ENCODE measurements at places on chromosomes 12 and 14.

DNA sequence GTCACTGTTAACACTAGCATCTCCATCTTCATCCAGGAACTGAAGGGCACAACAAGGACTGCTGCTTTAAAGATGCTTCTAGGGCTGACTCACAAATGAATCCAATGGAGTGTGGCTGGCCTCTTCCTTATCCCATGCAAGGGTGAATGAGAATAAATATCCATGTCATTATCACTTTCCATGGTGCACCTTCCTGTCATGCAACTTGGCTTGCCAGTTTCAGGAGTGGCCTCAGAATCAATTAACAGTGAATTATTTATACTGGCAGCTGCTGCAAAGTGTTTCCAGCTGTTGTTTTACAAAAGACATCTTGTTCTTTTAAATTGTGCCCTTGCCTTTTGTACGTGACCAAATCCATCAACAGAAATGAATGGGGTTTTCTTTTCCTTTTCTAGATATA, 499.3 kb upstream of the TMEM132C start:
- DNase-seq, result no peak

GRCh38 chr12:109192358-109192757, 76.0 kb downstream of the ACACB start:
- DNase-seq, result no peak

DNA sequence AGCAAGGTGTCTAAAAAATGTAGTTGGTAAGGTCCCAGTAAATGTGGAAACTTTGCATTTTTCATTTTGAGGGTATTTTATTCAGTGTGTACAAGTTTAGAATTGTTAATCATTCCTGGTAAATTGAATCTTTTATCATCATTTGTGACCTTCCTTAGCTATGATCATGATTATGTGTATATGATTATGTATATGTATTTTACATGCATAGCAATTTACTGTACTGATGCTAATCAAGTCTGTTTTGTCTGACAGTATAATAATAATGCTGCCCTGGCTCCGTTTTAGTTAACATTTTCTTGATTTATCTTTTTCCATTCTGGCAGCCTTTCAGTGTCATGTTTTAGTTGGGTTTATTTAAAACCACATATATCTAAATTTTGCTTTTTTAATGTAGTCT, 9.4 kb downstream of the WASHC4 start:
- DNase-seq, result no peak

DNA sequence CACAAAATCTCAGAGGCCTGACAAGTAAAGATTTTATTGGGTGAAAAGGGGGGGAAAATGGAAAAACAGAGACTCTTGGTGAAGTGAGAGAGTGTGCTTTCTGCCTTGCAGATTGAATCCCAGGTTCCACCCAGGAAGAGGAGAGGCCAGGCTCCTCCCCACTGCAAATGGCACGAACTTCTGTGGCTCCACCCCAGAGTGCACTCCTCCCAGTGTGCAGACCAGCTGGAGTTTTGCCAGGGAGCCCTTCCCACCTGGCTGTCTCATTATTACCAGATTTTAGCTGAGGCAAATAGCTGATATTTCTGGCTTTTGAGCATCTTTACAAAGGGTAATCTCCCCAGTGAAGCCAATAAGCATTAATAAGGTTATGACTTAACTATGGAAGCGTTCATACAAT, 51.9 kb downstream of the TESPA1 start:
- no peak for DNase-seq

- no peak for DNase-seq
Observed at GRCh38 chr12:24937553-24938244, 11.2 kb downstream of the BCAT1 start.

GRCh38 chr14:61147381-61147821, 133.7 kb downstream of the TMEM30B start:
- DNase-seq, result no peak

Measured in activated T-cell treated with anti-CD3 and anti-CD28 coated beads, Interleukin-2, amount 50 U/mL, for 24 hours (primary cell).